ENCODE measurements at places on chromosomes 5 and 9. TPM values are rescaled to one million over a fixed set of nuclear protein-coding genes. Genes with fewer than 3 reads are reported as not detected.

DNA sequence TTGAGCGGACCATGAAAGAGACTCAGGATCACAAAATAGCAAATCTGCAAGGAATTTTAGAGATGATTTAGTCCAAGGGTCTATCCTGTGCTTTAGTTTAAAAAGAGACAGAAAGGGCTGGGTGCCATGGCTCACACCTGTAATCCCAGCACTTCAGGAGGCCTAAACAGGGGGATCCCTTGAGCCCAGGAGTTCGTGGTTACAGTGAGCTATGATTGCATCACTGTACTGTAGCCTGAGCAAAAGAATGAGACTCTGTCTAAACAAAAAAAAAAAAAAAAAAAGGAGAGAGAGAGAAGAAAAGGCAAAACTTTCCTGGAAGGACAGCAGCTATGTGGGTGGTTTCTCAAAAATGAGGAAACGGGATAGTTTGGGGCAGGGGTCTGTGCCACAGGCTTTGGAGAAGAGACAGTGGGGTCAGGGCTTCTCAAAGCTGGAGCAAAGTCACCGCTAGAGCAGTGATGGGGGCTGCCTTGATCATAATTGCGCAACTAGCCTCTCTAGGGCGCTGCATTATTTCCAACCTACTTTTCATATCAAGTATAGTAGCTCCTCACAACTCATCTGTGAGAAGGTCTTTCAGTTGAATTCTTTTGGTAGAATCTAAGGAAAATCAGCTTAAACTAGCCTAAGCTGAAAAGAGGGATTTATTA is 8.5 kb upstream of the ANKH start:
- no peak for DNase-seq
- no peak overlapping the region for H3K27ac ChIP-seq
- H3K27me3 ChIP-seq = peaks cover 29% of the 10 kb centered on the region
- no peaks in the 10 kb centered on the region for H3K4me1 ChIP-seq
- no peak overlapping the region for H3K4me3 ChIP-seq
- H3K36me3 ChIP-seq = no peaks in the 10 kb centered on the region

DNA sequence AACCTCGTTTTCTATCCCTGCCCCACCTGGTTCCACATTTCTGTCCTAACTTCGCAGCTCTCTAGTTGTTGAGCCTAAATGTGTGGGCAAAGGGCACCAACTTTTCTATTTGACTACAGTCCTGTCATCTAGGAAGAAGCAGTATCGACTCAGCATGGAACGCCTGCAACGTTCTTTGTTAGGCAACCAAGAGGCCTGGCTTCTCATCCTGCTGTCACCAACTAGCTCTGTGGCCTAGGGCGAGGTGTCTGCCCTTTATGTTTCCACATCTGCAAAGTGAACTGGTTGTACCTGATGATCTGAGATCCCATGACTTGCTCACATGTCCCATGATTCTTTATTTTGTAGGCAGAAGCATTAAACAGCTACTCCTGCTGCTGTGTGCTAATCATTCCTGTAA is 248.9 kb downstream of the ADAMTSL1 start:
- DNase-seq = no peak
- H3K4me1 ChIP-seq = no peaks in the 10 kb centered on the region
- peaks cover 7% of the 10 kb centered on the region for H3K27me3 ChIP-seq
- no peak overlapping the region for H3K27ac ChIP-seq
- H3K36me3 ChIP-seq = no peaks in the 10 kb centered on the region

GRCh38 chr5:72109625-72110024 is 2.4 kb downstream of the MAP1B start:
- no peaks in the 10 kb centered on the region for H3K36me3 ChIP-seq
- no peak for DNase-seq
- H3K4me3 ChIP-seq = no peak overlapping the region
- peaks cover 49% of the 10 kb centered on the region for H3K27me3 ChIP-seq
- H3K27ac ChIP-seq = no peak overlapping the region
- peaks cover 5% of the 10 kb centered on the region for H3K4me1 ChIP-seq

- H3K36me3 ChIP-seq = no peaks in the 10 kb centered on the region
- H3K4me1 ChIP-seq = peaks cover 14% of the 10 kb centered on the region
- H3K27ac ChIP-seq = no peak overlapping the region
- DNase-seq = no peak
- H3K27me3 ChIP-seq = no peaks in the 10 kb centered on the region
- no peak overlapping the region for H3K4me3 ChIP-seq
These were observed 125.1 kb downstream of the NPR3 start for GRCh38 chr5:32836176-32836575.

SOX30 gene
- not detected for total RNA-seq

GRCh38 chr9:7376833-7377232 is 422.7 kb downstream of the DMAC1 start:
- no peaks in the 10 kb centered on the region for H3K36me3 ChIP-seq
- H3K27me3 ChIP-seq = no peaks in the 10 kb centered on the region
- H3K4me3 ChIP-seq = no peak overlapping the region
- no peak overlapping the region for H3K27ac ChIP-seq
- no peak for DNase-seq

DNA sequence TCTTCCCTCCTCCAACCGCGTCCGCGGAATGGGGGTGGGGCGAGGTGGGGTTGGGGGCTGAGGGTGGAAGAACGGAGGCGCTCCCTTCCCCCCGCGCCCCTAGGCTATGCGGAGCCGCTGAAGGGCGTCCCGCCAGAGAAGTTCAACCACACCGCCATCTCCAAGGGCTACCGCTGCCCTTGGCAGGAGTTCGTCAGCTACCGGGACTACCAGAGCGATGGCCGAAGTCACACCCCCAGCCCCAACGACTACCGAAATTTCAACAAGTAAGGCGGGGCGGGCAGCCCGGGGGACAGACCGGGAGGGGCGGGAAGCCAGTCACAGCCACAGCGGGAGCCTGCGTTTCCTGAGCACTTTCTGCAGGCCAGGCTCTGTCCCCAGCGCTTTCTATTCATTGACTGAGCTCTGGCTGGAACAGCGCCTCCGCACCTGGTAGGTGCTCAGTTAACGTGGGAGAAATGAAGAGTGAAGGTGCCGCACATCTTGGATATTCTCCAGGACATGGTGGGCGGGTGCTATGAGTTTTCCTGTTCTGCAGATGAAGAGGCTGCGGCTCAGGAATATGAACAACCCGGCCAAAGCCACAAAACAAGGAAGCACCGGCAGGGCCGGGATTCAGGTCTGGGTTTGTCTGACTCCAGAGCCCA is 11.3 kb downstream of the MYOZ3 start:
- peak overlapping the region; percentile 51 for H3K4me3 ChIP-seq
- H3K36me3 ChIP-seq = no peaks in the 10 kb centered on the region
- peaks cover 15% of the 10 kb centered on the region for H3K27me3 ChIP-seq
- H3K4me1 ChIP-seq = no peaks in the 10 kb centered on the region
- DNase-seq = no peak

- no peak overlapping the region for H3K27ac ChIP-seq
- no peaks in the 10 kb centered on the region for H3K36me3 ChIP-seq
- no peaks in the 10 kb centered on the region for H3K4me1 ChIP-seq
- DNase-seq = no peak
These were observed 307.7 kb upstream of the TLE4 start for GRCh38 chr9:79264041-79264440.

FRMD3 gene
- total RNA-seq = 0.59 TPM

DNA sequence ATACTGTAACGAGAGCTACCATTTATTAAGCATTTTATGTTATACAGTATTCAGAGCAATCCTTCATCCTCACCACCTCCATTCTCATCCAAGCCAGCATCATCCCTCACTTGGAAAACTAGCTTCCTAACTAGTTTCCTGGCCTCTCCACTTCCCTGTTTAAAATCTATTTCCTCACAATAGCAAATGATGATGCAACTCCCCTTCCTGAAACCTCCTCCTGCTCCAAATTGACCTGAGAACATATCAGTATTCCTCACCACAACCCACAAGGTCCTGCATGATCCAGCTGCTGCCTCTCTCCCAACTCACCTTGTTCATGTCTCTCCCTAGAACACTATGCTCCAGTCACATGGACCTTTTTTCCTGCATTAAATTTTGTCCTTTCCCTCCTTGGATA is 4.3 kb upstream of the SLC36A2 start:
- no peak overlapping the region for H3K27ac ChIP-seq
- no peak for DNase-seq
- no peak overlapping the region for H3K4me3 ChIP-seq
- H3K4me1 ChIP-seq = no peaks in the 10 kb centered on the region
- H3K27me3 ChIP-seq = peaks cover 14% of the 10 kb centered on the region
- H3K36me3 ChIP-seq = no peaks in the 10 kb centered on the region
